ENCODE measurements at places on chromosomes 1 and 21.
A peak's percentile ranks its signal among the peaks of the same experiment; 100 is the strongest.

- no peak for DNase-seq
Observed at GRCh38 chr1:147502760-147503159, 38.5 kb upstream of the BCL9 start.

GRCh38 chr1:15915991-15916390 is 59.9 kb downstream of the ZBTB17 start:
- DNase-seq, result no peak

GRCh38 chr1:67110352-67110751 is 24.4 kb downstream of the C1orf141 start:
- DNase-seq, result peak; percentile 9

DNA sequence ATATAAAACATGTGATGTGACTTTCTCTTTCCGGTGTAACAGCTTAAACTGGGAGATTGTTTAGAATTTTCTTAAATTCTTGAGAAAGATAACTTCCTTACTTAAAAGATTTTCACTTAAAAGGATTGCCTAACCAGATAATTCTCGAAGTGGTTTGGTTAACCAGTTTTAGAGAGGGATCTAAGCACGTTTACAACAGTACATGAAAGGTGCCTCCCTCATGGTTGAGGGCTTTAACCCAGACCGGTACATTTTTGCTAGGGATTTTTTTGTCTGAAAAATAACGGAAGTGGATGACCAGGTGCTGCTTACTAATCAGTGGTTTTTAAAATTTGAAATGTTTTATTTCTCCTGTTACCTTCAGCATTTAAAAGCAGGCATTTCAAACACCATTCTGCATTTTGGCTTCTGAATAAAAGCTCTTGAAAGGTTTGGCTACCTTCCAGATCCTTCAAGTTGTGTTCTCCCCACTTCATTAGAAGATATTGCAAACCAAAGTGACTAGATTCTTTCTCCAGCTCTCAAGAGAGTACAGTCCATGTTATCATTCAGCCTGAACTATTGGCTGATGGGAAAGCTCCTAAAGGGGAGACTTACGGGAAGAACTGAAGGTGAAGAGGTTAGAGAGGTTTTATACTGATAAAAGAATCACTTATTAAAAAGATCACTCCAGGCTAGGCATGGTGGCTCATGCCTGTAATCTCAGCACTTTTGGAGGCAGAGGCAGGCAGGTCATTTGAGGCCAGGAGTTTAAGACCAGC is 12.8 kb downstream of the S100PBP start:
- DNase-seq, result no peak

GRCh38 chr1:208068407-208068806 is 157.5 kb upstream of the CD34 start:
- no peak for DNase-seq

DNA sequence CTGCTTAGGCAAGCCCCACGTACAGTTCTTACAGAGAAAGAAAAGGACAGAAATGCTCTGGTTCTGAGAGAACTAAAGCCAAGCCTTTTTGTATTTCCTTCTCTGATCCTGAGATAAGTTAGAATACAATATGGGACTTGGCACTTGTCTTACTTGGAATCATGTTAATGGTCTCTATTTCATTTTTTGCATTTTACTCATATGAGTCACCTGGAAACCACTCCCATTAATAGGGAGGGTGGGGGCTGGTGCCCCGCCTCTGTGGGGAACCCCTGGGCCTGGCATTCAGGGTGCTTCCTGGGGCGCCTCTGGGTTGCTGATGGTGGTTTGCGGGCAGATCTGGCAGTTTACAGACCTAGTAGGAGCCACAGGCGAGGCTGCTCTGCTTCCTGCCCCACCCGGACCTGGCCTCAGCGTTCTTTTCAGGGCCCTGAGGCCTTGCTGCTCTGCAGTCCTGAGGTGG is 26.7 kb downstream of the TSPAN2 start:
- peak; percentile 16 for DNase-seq

- DNase-seq, result no peak
Observed at GRCh38 chr1:211013346-211014240, 120.4 kb downstream of the KCNH1 start.

GRCh38 chr1:87706203-87706602 is 377.5 kb downstream of the LMO4 start:
- no peak for DNase-seq

DNA sequence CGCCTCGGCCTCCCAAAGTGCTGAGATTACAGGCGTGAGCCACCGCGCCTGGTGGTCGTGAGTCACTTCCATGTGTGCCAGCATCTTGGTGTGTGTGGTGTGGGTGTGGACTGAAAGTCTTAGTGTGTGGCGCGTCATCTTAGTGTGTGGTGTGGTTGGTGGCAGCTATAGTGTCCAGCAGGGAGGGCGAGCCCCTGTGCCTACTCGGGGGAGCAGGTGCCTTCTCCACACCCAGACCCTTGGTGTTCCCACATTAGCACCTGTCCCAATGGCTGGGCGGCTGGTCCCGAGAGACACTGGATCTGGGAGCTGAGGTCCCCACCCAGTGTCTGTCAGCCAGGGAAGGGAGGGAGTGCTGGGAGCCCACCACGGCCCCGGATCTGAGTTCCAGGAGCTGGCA is 2.8 kb downstream of the SCNN1D start:
- DNase-seq, result no peak

DNA sequence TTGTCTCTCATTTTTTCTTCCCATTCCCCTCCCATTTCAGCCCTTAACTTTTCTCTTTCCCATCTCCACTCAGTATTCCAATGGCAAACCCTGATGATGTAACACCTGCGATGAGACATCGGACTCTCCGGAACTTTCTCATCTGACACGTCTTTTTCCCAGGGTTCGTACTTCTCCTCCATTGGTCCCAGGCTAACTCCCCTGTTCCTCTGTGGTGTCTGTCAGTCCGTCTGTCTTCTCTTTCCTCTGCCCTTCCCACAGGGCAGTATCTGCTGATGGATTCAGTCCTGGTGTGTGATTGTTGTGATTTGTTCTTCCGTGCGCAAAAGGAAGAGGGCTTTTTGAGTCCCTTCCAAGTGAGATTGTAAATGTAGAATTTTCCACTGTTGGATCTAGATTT is 27.7 kb downstream of the VANGL2 start:
- DNase-seq, result no peak

DNA sequence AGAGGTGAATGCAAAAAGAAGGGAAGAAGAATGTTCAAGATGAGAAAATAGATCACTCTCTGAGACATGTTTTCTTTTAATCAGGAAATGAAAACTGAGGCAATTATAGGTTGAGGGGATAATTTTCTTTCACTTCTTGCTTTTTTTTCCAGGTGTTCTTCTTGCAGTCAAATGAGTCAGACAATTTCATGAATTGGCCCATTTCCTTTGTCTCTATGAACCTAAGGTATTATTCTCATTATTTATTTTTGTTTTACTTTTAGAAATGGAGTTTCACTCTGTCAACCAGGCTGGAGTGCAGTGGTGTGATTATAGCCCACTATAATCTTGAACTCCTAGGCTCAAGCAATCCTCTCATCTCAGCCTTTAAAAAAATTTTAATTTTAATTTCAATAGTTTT is 3.5 kb upstream of the VASH2 start:
- no peak for DNase-seq

- DNase-seq, result peak; percentile 98
Observed at GRCh38 chr1:235954306-235955283, 87.9 kb upstream of the LYST start.

- DNase-seq, result no peak
Observed at GRCh38 chr1:111798580-111798979, 42.9 kb downstream of the DDX20 start.

DNA sequence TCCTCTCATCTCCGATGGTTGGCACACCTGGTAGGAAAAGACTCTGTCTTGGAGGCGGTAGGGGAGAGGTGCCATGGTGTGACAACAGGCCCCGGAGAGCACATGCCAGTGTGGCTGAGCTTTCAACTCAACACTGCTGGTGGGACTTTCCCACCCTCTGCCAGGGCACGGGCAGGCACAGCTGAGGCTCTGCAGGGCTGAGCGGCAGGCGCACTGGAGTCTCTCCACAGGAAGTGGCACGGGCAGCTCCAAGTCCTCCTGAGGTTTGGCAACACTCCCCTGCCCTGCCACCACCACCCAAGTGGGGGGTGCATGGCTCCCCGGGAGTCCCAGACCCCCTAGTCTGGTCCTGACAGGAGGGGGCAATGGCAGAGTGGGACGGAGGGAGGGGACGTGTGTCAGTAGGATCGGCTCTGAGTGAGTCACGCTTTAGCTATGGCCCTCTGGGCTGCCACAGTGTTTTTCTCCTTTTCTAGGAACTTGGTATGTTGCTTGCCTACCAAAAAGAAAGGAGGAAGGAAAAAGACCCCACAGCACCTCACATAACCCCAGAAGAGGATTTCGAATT is 27.3 kb upstream of the EVA1B start:
- peak; percentile 25 for DNase-seq

DNA sequence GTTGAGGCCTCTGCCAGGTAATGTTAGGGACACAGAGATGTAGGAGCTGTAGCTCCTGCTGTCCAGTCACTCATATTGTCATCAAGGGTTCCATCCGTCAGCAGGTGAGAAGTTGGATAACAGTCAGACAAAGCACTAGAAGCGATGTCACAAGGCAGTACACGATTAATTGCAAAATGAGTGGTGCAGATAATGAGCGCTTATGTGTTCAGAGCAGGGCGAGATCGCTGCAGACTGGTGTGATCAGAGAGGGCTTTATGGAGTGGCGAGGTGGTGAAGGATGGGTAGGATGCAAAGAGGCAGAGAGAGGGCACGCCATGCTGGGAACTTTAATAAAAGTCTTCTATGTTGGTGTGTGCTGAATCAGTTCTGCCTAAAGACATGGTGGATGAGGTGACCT is 8.8 kb downstream of the TMCC2 start:
- DNase-seq, result no peak

DNA sequence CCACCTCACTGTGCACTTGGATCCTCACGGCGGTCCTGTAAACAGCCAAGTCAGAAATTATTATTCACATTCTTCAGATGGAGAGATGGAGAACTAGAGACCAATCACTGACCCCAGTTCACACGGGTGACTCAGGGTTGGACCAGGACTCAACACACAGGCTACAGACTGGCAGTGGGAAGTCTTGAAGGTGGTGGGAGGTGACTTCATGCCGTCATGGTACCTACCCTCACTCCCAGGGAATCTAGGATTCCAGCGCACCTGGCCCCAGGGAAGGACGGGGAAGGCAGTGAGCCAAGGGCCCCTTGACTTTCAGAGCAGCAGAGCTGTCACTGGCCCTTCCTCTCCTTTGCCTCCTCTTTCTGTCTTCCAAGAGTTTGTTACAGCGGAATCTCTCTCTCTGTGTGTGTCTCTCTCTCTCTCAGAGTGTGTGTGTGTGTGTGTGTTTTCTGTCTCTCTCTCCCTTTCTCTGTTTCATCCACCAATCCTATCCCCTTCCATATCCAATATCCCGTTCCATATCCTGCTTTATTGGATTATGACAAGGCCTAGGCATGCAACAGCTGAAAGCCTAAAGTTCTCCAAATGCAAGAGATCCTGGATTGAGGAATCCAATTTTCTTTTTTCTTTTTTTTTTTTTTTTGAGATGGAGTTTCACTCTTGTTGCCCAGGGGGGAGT is 11.7 kb downstream of the OPTC start:
- no peak for DNase-seq

DNA sequence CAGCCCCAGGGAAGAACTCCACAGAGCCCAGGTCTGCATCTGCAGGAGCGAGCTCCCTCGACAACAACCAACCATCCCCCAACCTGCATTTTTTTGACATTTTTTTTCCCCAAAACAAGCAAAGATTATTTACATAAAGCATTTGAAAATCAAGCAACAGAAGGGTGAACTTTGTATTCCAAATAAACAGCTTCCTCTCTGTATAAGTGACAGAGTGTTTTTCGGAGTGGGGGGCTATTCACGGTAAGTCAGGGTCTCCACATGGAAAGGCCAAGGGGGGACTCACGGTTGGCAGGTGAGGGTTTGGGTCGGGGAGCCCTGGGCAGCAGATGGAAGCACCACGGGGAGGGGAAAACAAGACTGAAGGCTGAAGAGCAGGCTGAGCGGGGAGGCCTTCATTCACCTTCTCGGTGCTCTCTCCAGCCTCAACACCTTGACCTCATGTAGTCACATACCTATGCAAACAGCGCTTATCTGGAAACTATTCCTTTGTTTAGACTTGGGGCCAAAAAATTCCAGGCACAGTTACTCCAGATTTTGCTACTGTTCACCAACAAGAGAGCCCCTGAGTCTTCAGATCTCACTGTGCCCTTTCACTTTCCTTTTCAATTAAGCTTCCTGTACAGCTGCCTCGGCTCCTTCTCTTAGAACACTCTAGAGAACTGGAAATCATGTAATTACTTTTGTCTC is 27.6 kb downstream of the C2CD2 start:
- peak; percentile 44 for DNase-seq

DNA sequence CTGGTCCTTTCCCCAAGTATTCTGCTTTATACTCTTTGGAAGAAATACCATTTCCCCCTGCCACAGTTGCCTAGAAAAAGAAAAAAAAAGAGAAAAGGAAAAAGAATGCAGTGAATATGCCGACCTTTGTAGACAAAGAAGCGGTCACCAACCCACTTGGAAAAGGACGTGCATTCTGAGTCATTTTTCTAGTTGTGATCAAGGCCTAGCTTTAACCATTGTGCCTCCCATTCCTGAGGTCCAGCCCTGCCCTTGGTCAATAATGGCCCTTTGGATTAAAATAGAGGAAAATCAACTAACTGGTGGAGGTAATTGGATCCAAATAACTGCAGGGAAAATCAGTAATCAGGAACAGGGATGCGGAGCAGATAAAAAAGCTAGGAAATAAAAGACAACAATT is 24.8 kb downstream of the S1PR1 start:
- DNase-seq, result no peak

- no peak for DNase-seq
Observed at GRCh38 chr1:233998456-233998855, 94.0 kb downstream of the SLC35F3 start.

- no peak for DNase-seq
Observed at GRCh38 chr1:7178741-7179140, 393.5 kb downstream of the CAMTA1 start.

DNA sequence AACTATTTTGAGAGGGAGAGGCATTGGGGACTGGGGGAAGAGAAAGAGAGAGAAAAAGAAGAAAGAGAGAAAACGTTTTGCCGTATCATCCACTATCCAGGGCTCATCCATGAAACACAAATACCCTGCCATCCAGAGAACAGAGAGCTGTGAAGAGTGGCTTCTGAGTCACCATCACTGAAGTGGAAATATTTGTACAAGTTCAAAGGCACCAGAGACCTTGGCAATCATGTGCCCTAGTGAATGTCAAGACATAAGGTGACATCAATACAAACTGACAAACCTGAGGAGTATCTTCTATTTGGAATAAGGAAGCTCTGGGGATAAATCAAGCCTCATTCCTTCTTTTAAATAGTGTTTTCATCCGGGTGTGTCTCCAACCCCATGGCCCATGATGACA is 197.2 kb upstream of the PROX1 start:
- no peak for DNase-seq

DNA sequence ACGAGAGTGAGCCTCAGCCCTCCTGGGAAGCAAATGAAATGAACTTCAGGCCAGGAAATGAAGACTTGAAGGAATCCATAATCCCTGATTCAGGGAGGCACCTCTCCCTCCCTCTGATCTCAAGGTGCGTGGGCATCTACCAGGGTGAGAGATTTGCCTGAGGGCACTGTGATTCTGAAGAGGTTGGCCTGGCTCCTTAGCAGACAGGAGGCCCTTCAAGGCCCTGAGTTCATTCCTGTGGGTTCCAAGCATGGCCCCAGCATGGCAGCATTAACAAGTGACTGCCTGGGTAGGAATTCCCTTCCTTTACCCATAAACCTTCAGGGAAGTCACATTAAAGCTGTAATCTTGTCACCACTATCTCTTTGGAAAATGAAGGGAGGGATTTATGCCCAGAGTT is 29.8 kb upstream of the IFNGR2 start:
- DNase-seq, result no peak

GRCh38 chr1:169931795-169932231 is 38.1 kb upstream of the SCYL3 start:
- no peak for DNase-seq

All from KBM-7 (cell line).